ENCODE measurements at places on chromosomes 2 and 18.

DNA sequence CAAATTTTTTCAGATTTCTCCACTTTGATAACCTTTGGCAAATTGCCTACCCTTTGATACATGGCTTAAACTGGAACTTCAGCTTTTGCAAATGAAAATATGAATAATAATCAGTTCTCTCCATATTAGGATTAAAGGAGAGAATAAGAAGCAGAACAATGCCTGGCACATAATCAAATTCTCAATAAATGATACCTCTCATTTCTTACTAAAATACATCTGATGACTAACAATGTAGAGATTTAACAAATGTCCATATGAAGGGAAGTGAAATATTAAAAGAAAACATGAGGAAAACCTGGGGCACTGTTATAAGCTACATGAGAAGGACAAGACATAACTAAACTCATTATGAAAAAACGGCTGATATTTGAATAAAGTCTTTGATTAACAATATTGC, 1103.6 kb downstream of the LRP1B start:
- no peak for DNase-seq

- DNase-seq, result no peak
These were observed 337.4 kb upstream of the ID2 start for GRCh38 chr2:8344144-8345097.

DNA sequence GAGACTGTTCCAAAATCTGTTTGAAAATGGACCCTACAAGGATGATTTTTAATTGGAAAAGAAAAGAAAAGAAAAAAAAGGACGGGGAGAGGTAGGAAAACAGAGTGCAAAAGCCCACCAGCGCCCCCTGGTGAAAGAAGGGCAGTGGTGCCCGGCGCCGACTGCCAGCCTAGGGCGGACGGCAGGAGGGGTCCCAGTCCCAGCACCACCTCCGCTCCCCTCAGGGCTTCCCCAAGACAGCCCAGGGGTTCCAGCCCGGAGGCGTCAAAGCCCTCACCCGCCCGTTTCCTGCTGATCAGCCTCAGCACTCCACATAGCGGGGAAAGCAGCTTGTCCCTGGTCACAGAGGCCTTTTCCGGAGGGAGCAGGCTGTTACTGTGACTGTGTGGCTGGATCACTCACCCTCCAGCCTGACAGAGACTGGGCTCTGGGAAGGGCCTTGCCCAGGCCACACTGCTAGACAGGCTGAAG, 213.9 kb downstream of the TFCP2L1 start:
- peak; percentile 54 for DNase-seq

DNA sequence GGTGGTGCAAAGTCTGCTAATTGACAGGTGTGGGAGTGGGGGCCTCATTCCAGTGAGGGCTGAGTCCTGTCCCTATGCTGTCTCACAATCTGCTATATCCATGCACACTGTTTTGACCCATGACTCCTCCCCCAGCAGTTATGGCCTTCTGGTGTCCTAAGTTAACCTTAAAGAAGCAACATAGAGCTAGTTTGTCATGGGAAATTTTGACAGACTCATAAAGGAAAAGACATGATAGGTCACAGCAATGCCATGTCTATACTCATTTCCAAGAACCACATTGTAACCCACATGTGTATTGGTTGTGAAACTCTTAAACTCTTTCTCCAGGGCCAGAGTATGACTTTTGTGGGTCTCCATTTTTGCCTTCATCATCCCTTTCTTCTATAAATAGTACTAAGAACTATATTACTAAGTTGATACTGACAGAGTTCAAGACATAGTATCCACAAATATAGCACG, 78.2 kb upstream of the SLC1A4 start:
- no peak for DNase-seq

- DNase-seq, result no peak
These were observed 26.8 kb downstream of the MBOAT2 start for GRCh38 chr2:8976442-8977259.

GRCh38 chr2:79906139-79906890, 393.5 kb downstream of the CTNNA2 start:
- DNase-seq, result no peak

- DNase-seq, result no peak
These were observed 205.9 kb downstream of the MYO1B start for GRCh38 chr2:191451116-191451515.

GRCh38 chr2:70280242-70280798, 13.2 kb downstream of the SNRPG start:
- DNase-seq, result no peak

DNA sequence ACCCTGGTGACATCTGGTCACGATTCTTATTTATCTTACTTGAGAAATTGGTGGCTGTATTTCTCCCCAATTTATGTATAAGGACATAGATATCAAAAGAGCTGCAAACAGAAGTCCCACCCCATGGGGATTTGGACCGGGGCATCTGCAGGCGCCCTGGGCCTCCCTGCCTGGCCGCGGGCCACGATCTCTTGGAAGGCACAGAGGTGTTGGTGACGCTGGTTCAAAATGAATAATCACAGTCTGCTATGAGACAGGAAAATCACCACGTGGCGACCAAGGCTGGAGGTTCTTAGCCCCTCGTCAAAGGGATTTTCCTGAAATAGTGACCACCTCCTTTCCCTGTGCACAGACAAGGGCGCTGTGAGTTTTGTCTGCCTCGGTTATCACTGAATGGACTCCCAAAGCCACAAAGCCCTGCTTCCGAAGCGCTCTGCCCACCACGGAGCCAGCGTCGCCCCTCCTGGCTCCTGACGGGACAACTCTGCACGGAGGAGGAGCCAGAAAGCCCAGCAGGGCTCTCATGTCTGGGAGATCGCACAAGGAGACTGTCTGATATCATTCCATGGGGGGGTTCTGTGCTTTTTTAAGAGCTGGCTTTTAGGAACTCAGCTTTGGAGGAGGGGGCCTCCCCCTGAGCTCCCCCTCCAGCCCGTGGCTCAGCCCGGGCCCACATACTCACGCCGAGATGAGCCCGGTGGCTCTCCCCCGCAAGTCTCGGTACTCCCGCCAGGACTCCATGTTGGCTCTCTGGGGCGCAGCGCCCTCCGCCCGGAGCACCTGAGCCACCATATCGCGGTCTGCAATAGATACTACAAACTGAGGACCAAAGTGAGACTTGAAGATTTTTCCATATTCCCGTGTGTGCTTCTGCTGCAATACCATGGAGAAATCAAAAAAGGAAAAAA, 14.6 kb downstream of the CYP27C1 start:
- peak; percentile 60 for DNase-seq

- DNase-seq, result no peak
These were observed 45.0 kb downstream of the SRD5A2 start for GRCh38 chr2:31535768-31536167.

DNA sequence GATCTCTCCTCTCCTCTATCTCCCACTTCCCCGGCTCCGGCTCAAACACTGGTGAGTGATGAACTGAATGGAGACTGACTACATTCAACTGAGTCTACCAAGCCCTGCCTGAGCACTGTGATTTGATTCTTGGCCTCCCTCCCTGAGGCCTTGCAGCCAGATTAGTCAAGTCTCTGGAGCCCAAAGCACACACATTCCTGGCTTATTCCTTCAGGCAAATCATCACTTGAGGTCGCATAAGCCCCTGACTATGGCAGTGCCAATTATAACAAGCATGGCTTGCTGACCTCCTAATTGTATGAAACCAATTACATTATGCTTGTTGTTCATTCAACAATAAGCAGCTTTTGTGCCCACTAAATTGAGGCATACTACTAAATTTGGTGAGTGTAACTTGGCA, 34.6 kb downstream of the EFEMP1 start:
- no peak for DNase-seq

GRCh38 chr2:45812011-45812500, 160.6 kb downstream of the PRKCE start:
- DNase-seq, result no peak

- no peak for DNase-seq
These were observed 31.9 kb upstream of the CEP68 start for GRCh38 chr2:65024149-65024829.

DNA sequence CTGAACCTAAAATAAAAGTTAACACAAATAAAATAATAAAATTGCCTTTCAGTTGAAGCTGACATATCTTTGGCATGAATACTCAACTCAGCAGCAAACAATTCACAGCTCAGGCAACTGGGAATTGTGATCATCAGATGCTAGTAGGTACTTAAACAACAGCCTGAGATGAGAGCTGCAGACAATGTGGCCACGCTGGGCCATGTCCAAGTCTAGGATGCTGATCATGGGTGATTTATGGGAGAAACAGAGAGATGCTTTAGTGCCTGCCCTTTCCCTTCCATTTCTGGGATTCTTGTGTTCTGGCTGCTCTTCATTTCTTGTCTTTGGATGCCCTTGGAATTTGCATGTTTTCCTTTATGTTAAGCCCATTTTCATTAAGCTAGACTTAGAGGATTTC, 212.4 kb upstream of the CWC22 start:
- no peak for DNase-seq

DNA sequence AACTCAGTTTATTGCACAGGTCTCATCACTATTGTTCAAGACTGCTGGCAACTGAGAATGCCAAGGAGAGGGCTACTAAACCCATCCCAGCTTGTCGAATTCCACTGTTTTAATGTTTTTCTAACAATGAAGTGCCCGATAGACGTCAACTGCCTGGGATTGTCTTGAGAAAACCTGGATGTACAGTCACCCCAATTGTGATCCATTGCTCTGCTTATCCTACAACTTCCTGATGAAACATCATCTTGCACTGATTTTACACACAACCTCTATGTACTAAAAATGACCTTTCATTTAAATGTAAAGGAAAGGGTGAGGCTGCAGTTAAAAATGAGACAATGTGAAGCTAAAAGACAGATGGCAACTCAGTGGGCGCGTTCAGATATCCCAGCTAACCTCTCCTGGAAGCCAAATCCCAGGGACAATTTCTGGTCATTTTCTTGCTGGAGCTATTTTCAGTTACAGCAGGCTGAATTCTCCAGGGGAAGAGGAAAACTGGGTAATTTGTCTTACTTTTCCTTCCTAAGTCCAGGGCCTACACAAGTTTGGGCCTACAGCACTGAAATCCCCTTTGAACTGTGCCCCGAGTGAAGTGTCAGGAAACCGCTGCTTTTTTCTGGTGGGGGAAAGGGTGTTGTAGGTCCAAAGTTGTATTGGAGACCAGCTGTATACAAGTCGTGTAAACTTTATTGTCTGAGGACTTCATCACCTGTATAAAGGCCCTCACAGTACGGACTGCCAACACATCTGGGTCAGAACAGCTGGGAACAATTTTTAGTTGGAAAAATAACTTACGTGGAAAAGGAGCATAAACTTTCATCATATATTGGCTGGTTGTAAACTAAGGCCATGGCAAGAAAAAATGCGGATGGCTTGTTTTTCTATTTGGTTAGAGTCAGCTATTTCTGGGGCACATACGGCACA, 68.9 kb upstream of the LTBP1 start:
- no peak for DNase-seq

- DNase-seq, result no peak
These were observed 437.2 kb upstream of the NRXN1 start for GRCh38 chr2:51469102-51469501.

DNA sequence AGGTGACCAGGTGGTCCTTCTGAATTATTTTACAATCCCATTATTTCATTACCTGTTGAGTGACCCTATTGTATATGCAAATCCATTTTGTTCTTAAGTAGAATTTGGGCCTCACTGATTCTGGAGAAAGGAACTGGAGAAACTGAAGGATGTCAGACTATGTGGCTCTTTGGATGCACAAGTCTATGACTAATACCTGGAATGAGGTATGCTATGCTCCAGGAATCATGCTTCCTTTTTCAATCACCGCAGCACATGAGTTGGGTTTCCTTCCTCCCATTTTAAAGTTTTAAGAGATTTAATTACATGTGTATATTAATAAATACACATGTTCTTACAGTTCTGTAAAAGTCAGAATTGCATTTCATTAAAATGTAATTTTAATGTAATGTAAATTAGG, 253.9 kb upstream of the VWC2L start:
- no peak for DNase-seq

DNA sequence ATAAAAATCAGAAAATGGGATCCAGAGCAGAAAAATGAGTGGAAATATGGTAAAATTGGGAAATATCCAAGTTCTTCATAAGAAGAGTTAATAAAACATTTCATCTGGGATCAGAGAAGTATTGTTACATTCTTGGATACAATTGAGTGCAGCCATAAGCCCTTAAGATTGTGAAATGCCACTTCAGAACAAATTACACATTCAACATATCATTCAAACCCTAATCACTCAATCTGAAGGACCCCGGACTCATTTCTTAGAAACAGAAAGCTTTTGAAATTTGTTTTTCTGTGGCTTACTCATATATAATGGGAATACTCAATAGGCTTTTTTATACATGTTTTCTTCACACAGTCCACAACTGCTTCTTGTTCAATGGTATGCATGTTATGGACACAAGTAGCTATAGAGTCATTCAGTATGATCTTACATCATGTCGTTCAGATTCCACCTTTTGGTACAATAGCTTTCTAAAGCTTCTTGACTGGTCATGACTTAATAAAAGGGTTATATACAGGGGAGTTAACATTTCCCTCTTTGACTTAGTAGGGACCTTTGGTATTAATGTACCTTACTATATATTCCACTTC, 39.9 kb downstream of the SCN7A start:
- DNase-seq, result no peak

DNA sequence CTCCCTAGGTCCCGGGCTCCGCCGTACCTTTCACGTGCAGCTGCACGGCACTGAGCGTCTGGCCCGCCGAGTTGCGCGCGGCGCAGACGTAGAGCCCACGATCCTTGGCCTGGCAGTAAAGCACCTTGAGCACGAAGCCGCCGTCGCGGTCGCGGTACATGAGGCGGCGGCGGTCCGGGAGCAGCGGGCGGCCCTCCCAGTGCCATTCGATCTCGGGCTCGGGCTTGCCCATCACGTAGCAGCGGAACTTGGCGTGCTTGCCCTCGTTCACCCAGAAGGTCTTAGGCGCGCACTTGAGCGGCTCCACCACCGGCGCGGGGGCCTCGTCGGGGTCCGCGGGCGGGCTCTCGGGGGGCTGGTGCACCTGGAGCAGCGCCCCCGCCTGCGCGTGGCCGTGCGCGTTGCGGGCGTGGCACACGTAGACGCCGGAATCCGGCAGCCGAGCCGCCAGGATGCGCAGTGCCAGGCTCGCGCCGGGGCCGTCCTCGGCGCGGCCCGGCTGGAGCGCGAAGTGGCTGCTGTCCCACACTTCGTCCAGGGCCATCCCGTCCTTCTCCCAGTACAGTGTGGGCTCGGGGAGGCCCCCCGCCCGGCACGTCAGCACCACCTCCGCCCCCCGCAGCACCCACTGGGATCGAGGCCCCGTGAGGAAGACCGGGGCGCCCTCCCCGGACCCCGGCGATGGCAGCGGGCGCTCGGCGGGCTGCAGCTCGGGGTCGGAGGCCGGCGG, 980 bp downstream of the OBSL1 start:
- DNase-seq, result no peak

DNA sequence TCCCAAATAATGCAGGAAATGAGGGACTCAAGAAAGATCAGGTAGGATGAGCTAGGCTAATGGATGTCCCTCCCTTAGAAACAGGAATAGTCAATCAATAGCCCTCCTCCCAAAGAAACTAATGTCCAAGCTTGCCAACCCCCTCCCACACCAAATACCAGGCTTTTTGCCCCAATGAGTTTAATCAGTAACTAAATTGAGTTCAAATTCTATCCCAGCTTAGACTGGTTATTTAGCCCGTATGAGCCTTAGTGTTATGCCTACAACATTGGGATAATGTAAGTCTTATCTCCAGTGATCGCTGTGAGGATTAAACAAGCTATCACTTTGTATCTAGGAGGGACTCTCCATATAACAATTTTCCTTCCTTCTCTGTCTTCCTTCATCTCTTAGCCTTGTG, 310.7 kb downstream of the DPP10 start:
- DNase-seq, result no peak

Data from spinal cord (tissue), 10 donors.